ENCODE measurements at places on chromosomes 7 and 10.

- DNase-seq = no peak
Measured at GRCh38 chr10:30639946-30640786, 10.6 kb upstream of the LYZL2 start.

- no peak for DNase-seq
Measured at GRCh38 chr10:112535531-112535951, 88.5 kb downstream of the VTI1A start.

- no peak for DNase-seq
Measured at GRCh38 chr7:69504733-69505420, 93.4 kb upstream of the AUTS2 start.

- DNase-seq = no peak
Measured at GRCh38 chr10:1515780-1516491, 221.4 kb downstream of the ADARB2 start.

GRCh38 chr10:61901829-61902444 is 438 bp downstream of the ARID5B start:
- DNase-seq = no peak

DNA sequence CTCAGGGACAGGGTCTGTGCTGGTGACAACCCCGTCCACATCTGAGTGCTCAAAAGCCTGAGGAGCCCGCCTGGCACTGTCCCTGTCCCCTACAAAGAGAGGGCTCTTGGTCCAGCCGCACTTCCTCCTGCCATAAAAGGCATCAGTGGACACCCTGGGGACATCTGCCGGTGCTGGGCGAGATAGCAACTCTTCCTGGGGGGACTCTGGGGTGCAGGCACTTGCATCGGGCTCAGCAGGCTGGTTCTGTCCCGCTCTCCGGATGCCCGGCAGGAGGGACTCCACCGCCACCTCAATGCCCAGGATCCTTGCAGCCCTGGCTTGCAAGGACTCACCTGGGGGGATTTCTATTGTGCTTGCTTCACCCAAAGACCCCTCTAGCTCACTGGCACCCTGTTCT is 32.8 kb downstream of the JCAD start:
- DNase-seq = no peak

- DNase-seq = no peak
Measured at GRCh38 chr10:58644311-58644710, 131.6 kb downstream of the BICC1 start.

DNA sequence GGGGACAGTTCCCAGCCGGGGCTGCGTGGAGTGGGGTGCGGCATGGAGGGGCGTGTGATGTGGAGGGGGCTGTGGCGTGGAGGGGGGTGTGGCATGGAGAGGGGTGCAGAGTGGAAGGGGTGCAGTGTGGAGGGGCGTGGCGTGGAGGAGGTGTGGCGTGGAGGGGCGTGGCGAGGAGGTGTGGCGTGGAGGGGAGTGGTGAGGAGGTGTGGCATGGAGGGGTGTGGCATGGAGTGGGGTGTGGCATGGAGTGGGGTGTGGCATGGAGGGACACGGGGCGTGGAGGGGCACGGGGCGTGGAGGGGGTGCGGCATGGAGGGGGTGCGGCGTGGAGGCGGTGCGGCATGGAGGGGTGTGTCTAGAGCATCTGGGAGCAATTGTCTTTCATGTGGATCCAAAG is 33.6 kb downstream of the NKX6-2 start:
- DNase-seq = no peak

DNA sequence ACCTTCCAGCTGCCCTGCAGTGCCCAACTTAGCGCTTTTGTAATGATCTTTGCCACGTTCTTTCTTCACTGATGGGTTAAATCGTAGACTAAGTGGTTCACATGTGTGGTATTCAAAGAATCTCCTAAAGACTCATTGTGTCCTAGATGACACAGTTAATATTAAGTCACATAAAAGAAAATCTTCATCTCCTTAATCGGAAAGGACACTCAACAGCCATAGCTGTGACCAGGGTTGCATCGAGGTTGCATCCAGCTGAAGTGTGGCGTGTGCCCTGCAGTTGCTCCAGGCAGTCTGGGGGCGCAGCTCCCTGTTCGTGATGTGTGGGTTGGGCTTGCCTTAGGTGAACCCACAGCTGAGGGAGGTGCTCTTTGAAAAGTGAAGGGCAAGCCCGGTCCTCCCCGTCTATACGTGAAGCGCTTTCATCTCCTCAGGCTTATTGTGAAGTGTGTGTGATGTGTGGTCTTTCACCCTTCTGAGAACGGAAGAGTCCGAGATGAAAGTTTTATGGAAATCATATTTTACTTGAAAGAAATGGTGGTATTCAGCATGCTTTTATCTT is 122.7 kb downstream of the TRRAP start:
- DNase-seq = no peak

GRCh38 chr10:19947656-19948055 is 131.4 kb downstream of the PLXDC2 start:
- DNase-seq = no peak

GRCh38 chr7:39341083-39341482 is 225.1 kb upstream of the YAE1 start:
- DNase-seq = no peak

GRCh38 chr7:143385891-143386781 is 5.0 kb downstream of the ZYX start:
- no peak for DNase-seq

DNA sequence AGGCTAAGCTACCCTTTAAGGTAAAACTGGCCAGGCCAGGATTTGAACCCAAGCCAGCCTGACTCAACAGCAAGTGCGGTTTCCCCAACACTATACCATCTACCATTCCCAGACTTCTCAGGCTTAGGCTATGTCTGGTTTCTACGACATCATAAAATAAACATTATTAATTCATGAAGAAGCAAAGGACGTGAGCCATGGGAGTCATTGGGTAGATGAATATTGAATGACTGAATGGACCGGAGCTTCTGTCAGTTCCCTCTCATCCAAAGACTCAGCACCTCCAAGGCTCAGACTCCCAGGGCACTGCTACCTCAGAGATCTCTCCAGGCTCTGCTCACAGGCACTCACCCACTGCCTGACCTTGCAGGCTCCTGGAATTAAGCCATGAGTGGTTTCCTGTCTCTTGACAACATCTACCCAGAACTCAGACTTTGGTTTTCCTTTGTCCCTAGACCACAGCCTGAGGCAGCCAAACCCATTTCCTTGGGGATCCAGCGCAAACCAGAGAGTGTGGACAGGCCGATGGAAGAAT is 64.6 kb upstream of the STEAP1B start:
- no peak for DNase-seq

DNA sequence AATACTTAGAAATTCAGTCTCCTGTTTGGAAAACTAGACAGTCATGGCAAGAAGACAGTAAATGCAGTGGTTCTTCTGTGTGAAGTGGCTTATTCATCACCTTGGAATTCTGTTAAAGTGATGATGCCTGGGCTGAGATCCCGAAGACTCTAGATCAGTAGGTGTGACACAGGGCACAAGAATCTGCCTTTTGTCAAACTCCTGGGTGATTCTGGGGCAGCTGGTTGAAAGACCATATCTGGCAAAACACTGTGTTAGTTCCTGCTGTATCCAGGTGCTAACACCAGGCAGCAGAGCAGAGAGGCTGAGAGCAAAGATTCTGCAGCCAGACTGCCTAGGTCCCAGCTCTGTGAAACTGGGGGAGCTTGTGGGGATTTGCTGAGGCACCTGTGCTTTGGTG is 26.5 kb downstream of the MRC1 start:
- no peak for DNase-seq

GRCh38 chr7:118005026-118005425 is 131.8 kb upstream of the CTTNBP2 start:
- DNase-seq = no peak

GRCh38 chr7:73778801-73779389 is 8.8 kb upstream of the CLDN3 start:
- no peak for DNase-seq

- no peak for DNase-seq
Measured at GRCh38 chr7:21941611-21942141, 4.0 kb downstream of the CDCA7L start.

- no peak for DNase-seq
Measured at GRCh38 chr7:71826141-71826540, 586.0 kb downstream of the CALN1 start.

DNA sequence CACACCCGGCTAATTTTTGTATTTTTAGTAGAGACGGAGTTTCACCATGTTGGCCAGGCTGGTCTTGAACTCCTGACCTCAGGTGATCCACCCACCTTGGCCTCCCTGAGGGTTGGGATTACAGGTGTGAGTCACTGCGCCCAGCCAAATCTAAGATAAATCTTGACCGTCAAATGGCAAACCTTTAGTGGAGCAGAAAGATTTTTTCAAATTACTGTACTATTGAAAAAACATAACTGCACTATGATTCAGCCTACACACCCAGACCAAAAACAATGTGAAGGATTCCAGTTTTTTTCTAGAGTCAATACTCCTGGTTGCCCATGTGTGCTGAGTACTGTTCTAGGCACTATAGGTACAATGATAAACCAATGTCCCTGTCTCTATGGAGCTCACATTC is 33.9 kb upstream of the SVIL start:
- no peak for DNase-seq

All from progenitor cell of endocrine pancreas (in vitro differentiated cells).